IMR-90 (cell line): ENCODE measurements at places on chromosomes 16 and 17. TPM values are rescaled to one million over a fixed set of nuclear protein-coding genes. Genes with fewer than 3 reads are reported as not detected.

GRCh38 chr17:5467416-5467815, 1.4 kb downstream of the DHX33 start:
- H3K27ac ChIP-seq = peak overlapping the region; percentile 66; the same call in 1 of the 2 replicates
- H3K27me3 ChIP-seq = no peaks in the 10 kb centered on the region
- H3K36me3 ChIP-seq = peaks cover 3% of the 10 kb centered on the region
- no peak for DNase-seq
- H3K4me3 ChIP-seq = peak overlapping the region; percentile 79

GRCh38 chr17:40963838-40964237, 2.9 kb downstream of the KRT39 start:
- no peaks in the 10 kb centered on the region for H3K27me3 ChIP-seq
- no peak for DNase-seq
- no peaks in the 10 kb centered on the region for H3K36me3 ChIP-seq
- H3K4me3 ChIP-seq = no peak overlapping the region
- H3K27ac ChIP-seq = no peak overlapping the region

DNA sequence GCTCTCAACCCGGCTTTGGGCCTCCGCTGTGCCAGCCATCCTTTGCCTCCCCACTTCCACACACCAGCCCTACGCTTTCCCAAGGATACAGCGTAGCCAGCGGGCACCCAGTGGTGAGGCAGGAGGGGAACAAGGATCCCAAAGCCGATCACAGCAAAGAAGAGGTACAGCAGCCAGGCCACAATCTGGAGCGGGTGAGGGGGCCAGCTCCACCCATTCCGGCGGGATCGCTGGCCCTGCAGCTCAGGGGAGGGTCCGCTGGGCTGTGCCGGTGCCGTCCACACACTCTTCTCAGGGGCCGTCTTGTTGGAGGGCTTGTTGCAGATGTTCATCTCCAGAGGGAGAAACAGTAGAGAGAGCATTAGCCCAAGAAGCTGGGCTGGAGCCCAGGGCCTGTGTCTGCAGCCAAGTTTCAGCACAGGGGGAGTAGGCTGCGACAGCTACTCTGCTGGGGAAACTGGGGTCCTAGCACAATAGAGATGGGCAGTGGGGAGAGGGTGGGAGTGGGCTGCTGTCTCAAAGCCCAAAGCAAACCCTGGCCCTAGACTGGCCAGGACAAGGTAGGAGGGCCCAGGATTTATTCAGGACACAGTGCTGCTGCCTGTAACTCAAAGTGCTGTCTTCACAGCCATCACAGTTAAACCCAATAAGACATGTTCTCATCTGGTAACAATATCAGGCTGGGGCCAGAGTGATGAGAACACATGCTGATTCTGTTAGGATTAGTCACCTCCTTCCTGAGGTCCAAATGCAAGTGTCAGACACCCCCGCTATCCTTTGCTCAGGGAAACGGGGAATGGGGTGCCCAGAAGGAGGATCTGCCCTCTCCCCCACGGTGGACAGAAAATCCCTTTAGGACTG, 9.9 kb downstream of the ZDHHC1 start:
- no peaks in the 10 kb centered on the region for H3K27me3 ChIP-seq
- H3K4me3 ChIP-seq = no peak overlapping the region
- DNase-seq = peak; percentile 91
- H3K36me3 ChIP-seq = no peaks in the 10 kb centered on the region
- H3K27ac ChIP-seq = peak overlapping the region; percentile 42

GRCh38 chr17:60142872-60143499, 6.8 kb upstream of the CA4 start:
- H3K27ac ChIP-seq = no peak overlapping the region
- H3K27me3 ChIP-seq = peaks cover 62% of the 10 kb centered on the region
- no peak overlapping the region for H3K4me3 ChIP-seq
- peak; percentile 83 for DNase-seq
- H3K4me1 ChIP-seq = peaks cover 11% of the 10 kb centered on the region

- H3K36me3 ChIP-seq = no peaks in the 10 kb centered on the region
- DNase-seq = peak; percentile 41
- H3K4me3 ChIP-seq = no peak overlapping the region
- peaks cover 4% of the 10 kb centered on the region; the same call in 1 of the 2 replicates for H3K27me3 ChIP-seq
Measured at GRCh38 chr16:86886651-86887050, 308.3 kb downstream of the FOXL1 start.

GRCh38 chr17:19629449-19629848, 19.1 kb upstream of the ALDH3A2 start:
- no peak overlapping the region for H3K4me3 ChIP-seq
- H3K4me1 ChIP-seq = no peaks in the 10 kb centered on the region
- H3K36me3 ChIP-seq = no peaks in the 10 kb centered on the region
- peaks cover 12% of the 10 kb centered on the region for H3K27me3 ChIP-seq
- no peak for DNase-seq
- H3K27ac ChIP-seq = no peak overlapping the region

DNA sequence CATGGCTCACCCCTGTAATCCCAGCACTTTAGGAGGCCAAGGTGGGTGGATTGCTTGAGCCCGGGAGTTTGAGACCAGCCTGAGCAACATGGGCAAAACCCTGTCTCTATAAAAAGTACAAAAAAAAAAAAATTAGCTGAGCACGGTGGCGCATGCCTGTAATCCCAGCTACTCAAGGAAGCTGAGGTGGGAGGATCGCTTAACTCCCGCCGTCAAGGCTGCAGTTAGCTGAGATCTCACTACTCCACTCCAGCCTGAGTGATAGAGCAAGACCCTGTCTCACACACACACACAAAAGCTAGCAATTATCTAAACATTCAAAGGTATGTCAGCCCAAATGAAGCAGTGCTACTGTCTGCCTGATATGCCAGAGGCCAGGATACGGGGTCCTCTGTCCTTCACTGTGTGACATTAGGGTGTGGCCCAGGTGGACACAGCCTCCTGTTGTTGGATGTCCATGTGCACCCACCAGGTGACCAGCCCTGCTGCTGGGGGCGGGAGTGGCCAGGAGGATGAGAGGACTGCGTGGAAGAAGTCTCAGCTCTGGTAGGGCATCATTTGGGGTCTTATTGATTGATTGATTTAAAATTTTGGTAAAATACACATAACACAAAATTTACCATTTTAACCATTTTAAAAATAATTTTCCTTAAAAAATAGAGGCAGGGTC, 3.9 kb downstream of the NLRC3 start:
- no peak overlapping the region for H3K27ac ChIP-seq
- no peaks in the 10 kb centered on the region for H3K4me1 ChIP-seq
- no peak for DNase-seq
- peaks cover 4% of the 10 kb centered on the region for H3K27me3 ChIP-seq

DNA sequence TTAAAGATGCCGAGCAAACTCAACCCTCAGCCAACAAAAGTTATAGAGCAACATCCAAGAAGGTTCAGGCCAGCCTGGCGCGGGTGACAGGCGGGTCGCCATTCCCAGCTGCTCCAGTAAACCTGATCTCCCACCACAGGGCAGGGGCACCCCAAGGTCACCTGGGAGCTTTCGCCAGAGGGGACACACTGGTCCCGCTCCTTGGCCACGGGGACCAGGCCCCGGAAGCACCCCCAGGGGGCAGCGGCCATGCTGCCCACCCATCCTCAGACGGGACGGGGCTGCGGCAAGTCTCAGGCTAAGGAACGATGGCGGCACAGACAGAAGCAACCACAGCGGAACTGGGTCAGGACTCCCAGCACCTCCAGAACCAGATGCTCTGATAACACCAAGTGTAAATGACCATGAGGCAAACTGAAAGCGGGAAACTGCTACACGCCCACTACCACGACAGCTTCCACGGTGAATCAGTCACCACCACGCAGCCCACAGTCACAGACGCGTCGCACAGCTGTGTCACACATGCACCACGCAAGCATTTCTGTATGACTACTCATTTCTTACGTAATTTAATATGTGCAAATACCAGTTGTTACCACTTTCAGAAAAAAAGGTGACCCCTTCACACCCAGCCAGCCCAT, 14.1 kb upstream of the CCDC154 start:
- no peaks in the 10 kb centered on the region for H3K4me1 ChIP-seq
- peak; percentile 41 for DNase-seq
- H3K27me3 ChIP-seq = no peaks in the 10 kb centered on the region
- peaks cover 50% of the 10 kb centered on the region for H3K36me3 ChIP-seq
- no peak overlapping the region for H3K4me3 ChIP-seq

DNA sequence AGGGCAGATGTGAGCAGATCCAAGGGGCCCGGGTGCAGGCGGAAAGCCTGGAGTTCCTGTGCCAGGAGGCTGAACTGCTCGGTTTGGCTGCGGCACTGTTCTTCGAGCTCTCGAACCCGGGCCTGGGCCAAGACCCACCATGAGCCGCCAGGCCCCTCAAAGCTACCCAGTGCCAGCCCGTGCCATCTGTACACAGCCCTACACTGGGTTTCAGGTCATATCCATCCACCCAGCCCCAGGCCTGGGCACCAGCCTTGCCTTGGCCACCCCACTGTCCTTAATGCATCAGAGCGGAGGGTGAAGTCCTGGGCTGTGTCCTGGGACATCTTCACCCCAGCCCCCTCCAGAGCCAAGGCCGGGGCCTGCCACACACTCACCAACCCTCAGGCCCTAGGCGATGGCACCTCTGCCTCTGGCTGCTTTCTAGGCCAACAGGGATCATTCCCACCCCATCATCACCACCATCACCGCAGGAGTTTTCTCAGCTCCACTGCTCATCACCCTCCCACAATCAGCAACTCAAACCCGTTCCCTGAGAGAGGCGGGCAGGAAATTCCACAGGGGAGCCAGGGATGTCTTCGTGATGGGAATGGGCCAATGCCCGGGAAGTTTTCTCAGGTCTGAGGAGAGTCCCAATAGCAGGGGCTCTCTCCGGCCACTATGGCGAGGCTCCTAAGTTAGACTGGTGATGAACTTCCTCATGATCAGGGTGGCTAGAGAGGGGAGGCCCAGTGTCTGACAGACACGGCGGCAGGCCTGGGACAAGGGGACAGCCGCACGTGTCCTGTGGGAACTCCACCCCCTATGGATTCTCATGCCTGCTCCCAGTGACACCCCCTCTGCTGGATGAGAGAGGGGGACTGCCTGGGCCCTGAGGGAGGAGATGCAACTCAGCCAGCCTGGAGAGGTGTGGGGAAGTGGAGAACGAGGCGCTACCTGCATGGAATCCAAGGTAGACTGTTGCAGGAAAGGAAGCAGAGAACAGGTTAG, 9.1 kb downstream of the TSPOAP1 start:
- no peak overlapping the region for H3K27ac ChIP-seq
- H3K4me3 ChIP-seq = no peak overlapping the region
- DNase-seq = no peak
- H3K4me1 ChIP-seq = no peaks in the 10 kb centered on the region; the same call in 1 of the 2 replicates

DNA sequence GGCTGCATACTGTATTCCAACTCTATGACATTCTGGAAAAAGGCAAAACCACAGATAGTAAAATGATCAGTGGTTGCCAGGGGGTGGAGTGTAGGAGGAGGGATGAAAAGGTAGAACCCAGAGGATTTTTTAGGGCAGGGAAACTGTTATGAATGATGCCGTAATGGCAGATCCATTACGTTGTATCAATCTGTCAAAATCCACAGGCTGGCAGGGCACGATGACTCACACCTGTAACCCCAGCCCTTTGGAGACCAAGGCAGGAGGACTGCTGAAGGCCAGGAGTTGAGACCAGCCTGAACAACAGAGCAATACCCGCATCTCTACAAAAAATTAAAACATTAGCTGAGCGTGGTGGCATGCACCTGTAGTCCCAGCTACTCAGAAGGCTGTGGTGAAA, 91.8 kb downstream of the RMI2 start:
- H3K4me3 ChIP-seq = no peak overlapping the region
- no peak for DNase-seq
- no peaks in the 10 kb centered on the region for H3K4me1 ChIP-seq
- no peaks in the 10 kb centered on the region for H3K36me3 ChIP-seq
- H3K27me3 ChIP-seq = peaks cover 33% of the 10 kb centered on the region
- no peak overlapping the region for H3K27ac ChIP-seq

DNA sequence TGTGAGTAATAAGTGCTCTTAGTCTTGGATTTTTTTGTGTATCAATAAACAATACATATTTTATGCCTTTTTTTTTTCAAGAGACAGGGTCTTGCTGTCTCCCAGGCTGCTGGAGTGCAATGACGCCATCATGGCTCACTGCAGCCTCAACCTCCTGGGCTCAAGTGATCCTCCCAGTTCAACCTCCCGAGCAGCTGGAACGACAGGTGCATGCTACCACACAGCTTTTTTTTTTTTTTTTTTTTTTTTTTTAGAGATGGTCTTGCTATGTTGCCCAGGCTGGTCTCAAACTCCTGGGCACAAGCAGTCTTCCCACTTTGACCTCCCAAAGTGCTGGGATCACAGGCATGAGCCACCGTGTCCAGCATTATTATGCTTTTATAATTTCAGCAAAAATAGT, 13.0 kb downstream of the ACSF2 start:
- no peaks in the 10 kb centered on the region for H3K27me3 ChIP-seq
- no peaks in the 10 kb centered on the region; the same call in 1 of the 2 replicates for H3K36me3 ChIP-seq
- no peak for DNase-seq
- H3K4me1 ChIP-seq = peaks cover 2% of the 10 kb centered on the region; the same call in 1 of the 2 replicates

DNA sequence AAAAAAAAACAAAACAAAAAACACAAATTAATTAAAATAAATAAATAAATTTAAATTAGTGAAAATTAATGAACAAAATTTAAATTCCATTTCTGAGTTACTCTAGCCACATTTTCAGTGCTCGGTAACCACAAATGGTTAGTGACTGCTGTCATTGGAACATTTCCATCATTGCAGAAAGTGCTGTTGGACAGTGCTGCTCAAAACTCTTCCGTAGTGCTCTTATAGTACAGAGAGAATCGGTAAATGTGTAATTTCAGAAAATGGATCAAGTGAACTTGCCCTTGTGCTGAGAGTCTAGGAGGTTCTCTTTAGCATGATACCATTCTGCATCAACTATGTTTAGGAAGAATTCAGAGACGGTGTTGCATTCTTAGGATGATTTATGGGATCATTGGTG, 23.7 kb downstream of the ZNRF1 start:
- H3K4me1 ChIP-seq = peaks cover 17% of the 10 kb centered on the region
- H3K36me3 ChIP-seq = no peaks in the 10 kb centered on the region
- no peak for DNase-seq
- no peak overlapping the region for H3K27ac ChIP-seq

DNA sequence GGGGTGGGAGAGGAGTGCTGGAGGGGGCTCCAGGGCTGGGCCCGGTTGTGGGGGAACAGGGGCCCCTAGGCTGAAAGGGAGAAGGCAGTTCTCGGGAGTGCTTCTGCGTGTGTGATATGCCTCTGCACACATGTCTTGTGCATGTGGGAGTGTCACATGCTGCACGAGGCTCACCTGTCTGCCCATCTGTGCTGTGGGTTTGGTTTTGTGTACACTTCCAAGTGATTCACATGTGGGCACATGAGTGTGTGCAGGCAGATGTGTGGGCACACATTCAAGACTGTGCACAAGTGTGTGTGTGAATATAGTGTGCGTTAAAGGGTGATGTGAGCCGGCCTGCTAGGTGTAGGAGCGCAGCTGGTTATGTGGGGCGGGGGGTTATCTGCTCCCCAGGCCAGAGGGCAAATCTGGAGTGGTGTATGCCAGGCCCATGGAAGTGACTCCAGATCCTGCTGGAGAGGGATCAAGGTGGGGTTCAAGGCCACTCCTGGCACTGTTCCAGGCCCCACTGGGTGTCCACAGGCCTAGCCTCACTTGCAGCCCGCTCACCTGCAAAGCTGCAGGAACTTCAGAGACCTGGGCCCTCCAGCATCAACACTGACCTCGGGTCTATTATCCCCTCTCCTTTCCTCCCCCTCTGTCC, 3.8 kb upstream of the BAHCC1 start:
- peak overlapping the region; percentile 47 for H3K4me3 ChIP-seq
- DNase-seq = no peak
- peak overlapping the region; percentile 96 for H3K27ac ChIP-seq
- H3K4me1 ChIP-seq = peaks cover 22% of the 10 kb centered on the region

The CES5A gene
- total RNA-seq = not detected in 2 replicates

The RASL10B gene
- total RNA-seq = 3.6 and 4.7 TPM in 2 replicates

The CDK5R1 gene
- total RNA-seq = 0.36 and 0.56 TPM in 2 replicates
